ENCODE measurements at places on chromosomes 4 and X.

- no peak for DNase-seq
Measured at GRCh38 chrX:54950730-54951375, 30.2 kb downstream of the TRO start.

- no peak for DNase-seq
Measured at GRCh38 chr4:18695733-18696527, 674.4 kb upstream of the LCORL start.

DNA sequence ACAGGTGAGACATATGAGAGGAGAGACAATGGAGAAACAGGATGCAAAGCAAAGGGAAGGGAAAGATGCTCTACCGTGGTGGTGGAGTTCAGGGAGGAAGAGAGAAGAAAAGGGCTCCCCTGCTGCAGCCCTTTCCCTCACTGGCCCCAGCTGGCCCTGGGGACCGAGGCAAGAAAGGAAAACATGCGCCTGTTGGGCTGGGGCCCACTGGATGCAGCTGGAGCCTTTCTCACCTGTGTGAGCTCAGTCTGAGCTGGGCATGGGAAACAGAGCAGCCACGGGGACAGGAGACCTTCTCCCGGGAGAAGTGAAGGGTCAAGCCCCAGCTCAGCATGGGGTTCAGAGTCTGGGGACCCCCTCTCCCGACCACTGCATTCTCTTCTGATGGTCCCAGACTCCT is 11.9 kb downstream of the NXF3 start:
- DNase-seq, result no peak

DNA sequence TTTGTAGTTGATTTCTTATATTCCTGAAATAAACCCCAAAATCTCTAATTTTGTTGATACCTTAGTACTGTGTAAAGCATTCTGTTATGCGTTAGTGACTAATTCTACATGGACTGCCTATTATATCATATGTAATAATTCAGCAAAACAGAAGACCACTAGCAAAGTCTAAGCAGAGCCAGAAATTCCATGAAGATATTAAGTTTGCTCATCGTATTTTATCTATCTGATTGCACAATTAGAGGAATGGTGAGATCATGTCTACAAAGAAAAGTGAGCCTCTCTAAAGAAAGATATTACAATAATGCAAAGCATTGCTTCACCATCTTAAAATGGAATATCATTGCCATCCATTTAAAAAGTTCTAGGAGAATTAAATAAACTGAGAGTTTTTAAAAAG is 374.6 kb upstream of the SLC7A11 start:
- no peak for DNase-seq

DNA sequence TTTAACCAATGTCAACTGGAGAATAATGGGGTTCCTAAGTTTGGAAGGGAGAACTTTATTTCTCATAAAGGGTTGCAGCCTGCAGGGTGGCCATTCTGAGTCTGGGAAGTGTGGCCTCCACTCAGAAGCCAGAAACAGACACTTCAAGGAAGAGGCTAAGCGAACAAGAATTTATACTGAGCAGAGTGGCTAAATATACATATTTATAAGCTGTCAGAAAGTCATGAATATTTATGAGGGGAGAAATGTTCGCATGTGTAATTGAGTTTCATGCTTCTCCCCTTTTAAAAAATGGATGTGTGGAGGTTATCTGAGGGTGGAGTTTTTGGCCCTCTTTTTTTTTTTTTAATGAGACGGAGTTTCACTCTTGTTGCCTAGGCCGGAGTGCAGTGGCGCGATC is 78.1 kb upstream of the PLAC8 start:
- no peak for DNase-seq

GRCh38 chrX:119760026-119760877 is 1.9 kb downstream of the SOWAHD start:
- DNase-seq, result no peak

DNA sequence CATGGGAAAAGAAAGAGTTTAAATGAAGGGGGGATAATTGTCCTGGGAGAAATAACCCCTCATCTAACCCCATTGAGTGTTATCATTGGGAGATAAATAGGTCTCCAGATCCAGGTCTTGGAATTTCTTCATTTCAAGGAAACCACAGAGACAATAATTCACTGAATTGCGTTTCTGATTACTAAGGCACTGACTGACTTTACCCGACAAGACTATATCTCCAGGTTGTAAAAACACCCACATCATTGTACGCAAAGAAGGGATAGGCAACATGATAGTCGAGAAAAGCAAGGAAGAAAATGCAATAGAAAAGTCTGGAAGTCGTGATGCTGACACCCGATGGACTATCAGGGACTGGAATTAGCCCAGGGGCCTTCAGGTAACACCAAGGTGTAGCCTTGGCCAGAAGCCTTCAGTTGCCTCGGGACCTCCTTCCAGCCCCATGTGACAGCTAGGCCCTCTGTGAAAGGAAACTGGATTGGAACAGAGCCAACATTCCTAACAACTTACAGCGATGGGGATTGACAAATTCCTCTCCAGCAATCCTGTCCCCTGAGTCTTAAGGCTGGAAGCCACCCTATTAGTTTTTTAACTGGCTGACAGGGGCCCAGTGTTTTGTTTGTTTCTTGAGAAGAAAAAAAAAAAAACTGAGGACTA is 46.5 kb upstream of the RAB9B start:
- DNase-seq, result no peak

- DNase-seq, result no peak
Measured at GRCh38 chr4:7879127-7879526, 60.5 kb downstream of the AFAP1 start.

DNA sequence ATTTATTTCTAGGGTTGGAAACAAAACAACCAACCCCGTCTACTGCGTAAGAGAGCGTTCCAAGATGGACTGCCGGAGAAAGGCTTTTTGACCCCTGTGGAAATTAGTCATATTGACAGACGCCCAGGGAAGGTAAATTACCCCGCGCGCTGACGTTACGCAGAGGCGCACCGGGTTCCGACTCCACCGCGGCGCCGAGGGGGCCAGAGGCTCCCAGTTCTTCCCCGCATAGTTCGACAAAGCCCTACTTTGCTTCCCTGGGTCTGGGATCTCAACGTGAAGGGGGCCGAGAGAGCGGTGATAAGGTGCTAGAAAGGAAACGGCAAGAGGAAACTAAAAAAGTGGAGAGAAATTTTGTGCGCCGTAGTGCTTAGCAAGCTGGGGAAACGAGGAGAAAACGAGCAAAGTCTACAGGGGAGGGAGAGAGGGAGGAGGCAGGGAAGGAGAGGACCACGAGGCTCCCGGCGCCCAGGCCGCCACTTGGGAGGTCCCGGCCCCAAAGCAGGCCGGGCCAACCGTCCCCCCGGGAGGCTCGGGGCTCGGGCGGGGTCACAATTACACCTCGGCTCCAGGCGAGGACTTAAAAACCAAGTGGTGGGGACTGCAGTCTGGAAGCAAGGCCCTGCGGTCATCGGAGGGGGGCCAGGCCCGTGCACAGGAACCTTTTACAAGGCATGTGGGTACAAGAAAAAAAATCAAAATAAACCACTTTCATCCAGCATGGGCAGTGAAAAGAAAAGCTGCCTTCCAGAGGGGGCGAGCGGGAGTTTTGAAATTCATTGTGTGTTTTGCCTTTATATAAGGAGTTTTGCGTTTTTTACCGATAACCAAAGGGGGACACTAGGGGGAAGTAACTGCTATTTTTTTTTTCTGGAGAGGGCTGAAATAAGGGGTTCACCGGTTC is 13.2 kb downstream of the HAND2 start:
- DNase-seq, result no peak

DNA sequence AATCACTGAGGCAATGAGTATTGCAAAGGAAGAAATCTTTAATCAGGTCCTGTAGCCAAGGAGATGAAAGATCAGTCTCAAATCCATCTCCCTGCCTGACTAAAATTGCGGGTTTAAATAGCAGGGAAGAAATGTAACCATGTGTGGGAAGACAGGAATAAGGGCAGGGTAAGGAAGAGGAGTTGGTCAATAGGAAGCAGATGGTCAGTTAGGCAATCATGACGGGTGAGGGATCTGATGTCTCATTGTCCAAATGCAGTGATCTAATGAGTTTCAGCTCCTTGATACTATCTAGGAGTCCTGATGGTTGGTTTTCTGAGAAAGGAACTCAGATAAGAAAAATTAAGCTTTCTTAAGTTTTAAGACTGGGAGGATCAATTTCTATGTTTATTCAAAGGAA is 200.8 kb downstream of the SPATA18 start:
- no peak for DNase-seq

DNA sequence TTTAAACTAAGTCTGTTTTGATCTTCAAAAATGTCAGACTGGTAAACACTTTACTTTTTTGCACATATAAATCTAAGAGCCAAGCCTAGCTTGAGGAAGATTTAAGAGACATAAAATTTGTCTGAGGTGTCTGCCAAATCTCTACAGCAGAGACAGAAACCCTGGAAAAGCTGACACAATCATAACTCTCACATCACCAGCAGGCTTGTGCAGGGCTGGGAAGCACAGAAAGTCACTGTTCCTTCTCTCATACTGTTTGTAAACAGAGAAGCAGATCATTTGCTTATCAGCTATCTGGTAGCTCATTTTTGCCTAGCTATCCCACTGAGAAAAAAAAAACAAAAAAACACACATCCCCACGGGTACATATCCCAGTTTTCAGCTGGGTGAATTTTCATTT is 7.0 kb downstream of the ENOX2 start:
- DNase-seq, result no peak

DNA sequence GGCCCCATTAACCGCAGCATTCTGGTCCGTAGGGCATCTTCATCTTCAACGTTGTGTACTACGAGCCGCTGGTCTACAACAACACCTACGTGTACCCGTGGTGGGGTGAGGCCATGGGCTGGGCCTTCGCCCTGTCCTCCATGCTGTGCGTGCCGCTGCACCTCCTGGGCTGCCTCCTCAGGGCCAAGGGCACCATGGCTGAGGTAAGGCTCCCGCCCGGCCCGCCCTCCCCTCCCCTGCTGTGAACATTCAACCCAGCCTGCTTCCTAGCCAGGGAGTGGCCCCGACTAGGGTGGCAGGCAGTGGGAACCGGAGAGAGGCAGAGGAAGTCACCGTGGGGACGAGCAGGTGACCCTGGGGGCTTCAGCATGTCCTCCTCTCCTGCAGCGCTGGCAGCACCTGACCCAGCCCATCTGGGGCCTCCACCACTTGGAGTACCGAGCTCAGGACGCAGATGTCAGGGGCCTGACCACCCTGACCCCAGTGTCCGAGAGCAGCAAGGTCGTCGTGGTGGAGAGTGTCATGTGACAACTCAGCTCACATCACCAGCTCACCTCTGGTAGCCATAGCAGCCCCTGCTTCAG is 7.1 kb downstream of the SLC6A8 start:
- no peak for DNase-seq

- no peak for DNase-seq
Measured at GRCh38 chrX:22278375-22278774, 5.7 kb downstream of the CBLL2 start.

GRCh38 chr4:145703850-145704497 is 24.0 kb downstream of the C4orf51 start:
- no peak for DNase-seq

GRCh38 chrX:37824491-37825214 is 22.7 kb downstream of the DYNLT3 start:
- no peak for DNase-seq

DNA sequence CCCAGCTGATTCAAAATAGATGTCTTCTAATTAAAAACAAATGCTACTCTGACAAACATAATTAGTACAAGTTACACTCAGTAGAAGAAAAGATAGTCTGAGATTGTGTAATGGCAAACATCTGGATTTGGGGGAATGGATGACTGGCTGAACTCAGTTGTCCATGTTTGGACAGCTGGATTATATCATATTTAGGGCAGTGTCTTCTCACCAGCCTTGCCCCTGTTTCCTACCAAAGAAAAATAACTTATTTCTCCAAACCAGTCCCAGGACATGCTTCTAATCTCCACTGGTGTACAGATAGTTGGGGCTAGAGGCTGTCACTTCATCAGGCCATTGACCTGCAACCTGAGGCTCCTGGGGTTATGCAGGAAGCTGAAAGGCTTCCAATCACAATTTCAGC is 237.3 kb downstream of the USP46 start:
- DNase-seq, result no peak

DNA sequence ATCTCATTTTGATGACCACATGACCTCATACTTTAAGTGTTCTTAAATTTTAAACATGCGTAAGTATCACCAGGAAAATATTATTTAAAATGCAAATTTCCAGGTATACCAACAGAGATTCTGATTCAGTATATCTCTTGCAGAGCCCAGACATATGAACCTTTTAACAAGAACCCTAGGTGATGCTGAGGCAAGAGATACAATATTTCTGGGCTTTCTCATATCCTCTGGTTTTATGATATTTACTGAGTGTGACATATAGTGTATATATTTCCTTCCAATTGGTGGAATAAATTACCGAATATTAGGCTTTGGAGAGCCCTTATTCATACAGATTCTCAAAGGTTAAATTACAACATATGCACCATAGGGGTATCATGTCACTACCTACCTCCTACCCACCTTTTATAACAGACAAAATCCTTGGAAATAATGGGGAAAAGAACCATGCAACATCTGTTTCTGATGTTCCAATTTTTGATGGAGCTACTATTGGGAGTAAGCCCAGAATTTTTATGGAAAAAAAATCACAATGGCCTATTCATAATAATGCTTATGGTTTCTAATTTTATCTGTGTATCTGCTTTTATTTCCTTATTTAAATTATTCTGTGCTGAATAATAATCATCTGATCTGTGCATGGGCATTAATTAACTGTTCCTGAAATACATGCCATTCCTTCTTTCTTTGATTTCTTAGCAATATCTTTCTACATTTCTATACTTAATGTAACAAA is 27.1 kb downstream of the KCTD8 start:
- DNase-seq, result no peak

DNA sequence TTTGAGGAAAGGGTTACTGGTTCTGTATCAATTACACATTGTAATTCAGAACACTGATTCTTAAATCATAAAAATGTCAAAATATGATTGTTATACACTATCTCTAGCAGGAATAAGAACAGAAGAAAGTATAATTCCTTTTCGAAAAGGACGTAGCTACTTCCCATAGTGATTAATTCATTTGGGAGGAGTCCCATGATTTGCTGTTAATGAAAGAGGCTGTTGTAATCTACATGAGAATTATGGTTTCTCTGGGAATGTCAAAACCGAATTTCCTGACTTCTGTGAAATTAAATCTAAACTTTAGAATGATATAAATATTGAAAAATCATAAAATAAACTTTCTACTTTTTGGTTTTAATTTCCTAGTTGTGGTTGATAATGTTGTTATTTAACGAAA is 191.1 kb upstream of the ETNPPL start:
- DNase-seq, result no peak

DNA sequence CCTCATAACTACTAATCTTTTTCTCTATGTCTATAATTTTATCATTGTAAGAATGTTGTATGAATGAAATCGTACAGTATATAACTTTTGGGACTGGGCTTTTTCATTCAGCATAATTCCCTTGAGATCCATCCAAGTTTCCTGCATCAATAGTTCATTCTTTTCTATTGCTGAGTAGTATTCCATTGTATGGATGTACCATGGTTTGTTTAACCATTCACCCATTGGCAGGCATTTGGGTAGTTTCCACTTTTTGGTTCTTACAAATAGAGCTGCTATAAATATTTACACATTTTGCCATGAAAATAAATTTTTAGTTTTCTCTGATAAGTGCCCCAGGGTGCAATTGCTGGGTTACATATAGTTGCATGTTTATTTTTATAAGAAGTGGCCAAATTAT is 659.8 kb downstream of the RAPGEF2 start:
- DNase-seq, result no peak

GRCh38 chrX:131741103-131741581 is 197.3 kb downstream of the OR13H1 start:
- no peak for DNase-seq

- DNase-seq, result no peak
Measured at GRCh38 chr4:7187691-7188090, 4.6 kb upstream of the SORCS2 start.

GRCh38 chr4:186148336-186148975 is 42.9 kb upstream of the CYP4V2 start:
- no peak for DNase-seq

- no peak for DNase-seq
Measured at GRCh38 chr4:42761804-42762203, 104.9 kb upstream of the ATP8A1 start.
